ENCODE measurements at places on chromosomes 16 and 17. TPM values are rescaled to one million over a fixed set of nuclear protein-coding genes. Genes with fewer than 3 reads are reported as not detected.
A peak's percentile ranks its signal among the peaks of the same experiment; 100 is the strongest.

- DNase-seq = peak; percentile 74
Measured at GRCh38 chr17:60087882-60088669, 9.4 kb upstream of the HEATR6 start.

GRCh38 chr17:39787743-39788484, 50.2 kb downstream of the GRB7 start:
- DNase-seq = no peak

GRCh38 chr17:38898291-38898679, 27.1 kb upstream of the LASP1NB start:
- DNase-seq = no peak

GRCh38 chr17:57154921-57155320, 69.9 kb downstream of the AKAP1 start:
- DNase-seq = no peak

The PRR11 gene
- total RNA-seq = 14.7 TPM

The STAT5A gene
- 18.7 TPM for total RNA-seq

DNA sequence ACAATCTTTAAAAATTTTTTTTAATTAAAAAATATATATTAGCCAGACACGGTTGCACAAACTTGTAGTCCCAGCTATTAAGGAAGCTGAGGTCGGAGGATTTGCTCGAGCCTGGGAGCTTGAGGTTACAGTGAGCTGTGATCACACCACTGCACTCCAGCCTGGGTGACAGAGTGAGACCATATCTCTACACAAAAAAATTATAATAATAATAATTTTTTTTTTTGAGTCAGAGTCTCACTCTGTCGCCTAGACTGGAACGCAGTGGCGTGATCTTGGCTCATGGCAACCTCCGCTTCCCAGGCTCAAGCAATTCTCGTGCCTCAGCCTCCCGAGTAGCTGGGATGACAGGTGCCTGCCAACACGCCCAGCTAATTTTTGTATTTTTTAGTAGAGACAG, 23.8 kb downstream of the LITAF start:
- DNase-seq = no peak

- DNase-seq = no peak
Measured at GRCh38 chr17:67223924-67224323, 21.1 kb downstream of the HELZ start.

The C16orf74 gene
- total RNA-seq = 17.8 TPM

- DNase-seq = no peak
Measured at GRCh38 chr16:12434567-12434966, 369.1 kb downstream of the CPPED1 start.

GRCh38 chr16:57725976-57726375, 9.6 kb upstream of the KATNB1 start:
- DNase-seq = no peak

GRCh38 chr16:51129105-51129504, 22.0 kb downstream of the SALL1 start:
- peak; percentile 24 for DNase-seq

GRCh38 chr17:76738468-76738850, 540 bp downstream of the MFSD11 start:
- no peak for DNase-seq

Data from Daoy (cell line).